Epithelial cell of proximal tubule (primary cell): ENCODE measurements at places on chromosomes 5 and 9. TPM values are rescaled to one million over a fixed set of nuclear protein-coding genes. Genes with fewer than 3 reads are reported as not detected.

- no peak for DNase-seq
Measured at GRCh38 chr9:96447406-96447805, 2.6 kb upstream of the HABP4 start.

- DNase-seq: no peak
Measured at GRCh38 chr5:69004676-69005075, 89.1 kb upstream of the SLC30A5 start.

DNA sequence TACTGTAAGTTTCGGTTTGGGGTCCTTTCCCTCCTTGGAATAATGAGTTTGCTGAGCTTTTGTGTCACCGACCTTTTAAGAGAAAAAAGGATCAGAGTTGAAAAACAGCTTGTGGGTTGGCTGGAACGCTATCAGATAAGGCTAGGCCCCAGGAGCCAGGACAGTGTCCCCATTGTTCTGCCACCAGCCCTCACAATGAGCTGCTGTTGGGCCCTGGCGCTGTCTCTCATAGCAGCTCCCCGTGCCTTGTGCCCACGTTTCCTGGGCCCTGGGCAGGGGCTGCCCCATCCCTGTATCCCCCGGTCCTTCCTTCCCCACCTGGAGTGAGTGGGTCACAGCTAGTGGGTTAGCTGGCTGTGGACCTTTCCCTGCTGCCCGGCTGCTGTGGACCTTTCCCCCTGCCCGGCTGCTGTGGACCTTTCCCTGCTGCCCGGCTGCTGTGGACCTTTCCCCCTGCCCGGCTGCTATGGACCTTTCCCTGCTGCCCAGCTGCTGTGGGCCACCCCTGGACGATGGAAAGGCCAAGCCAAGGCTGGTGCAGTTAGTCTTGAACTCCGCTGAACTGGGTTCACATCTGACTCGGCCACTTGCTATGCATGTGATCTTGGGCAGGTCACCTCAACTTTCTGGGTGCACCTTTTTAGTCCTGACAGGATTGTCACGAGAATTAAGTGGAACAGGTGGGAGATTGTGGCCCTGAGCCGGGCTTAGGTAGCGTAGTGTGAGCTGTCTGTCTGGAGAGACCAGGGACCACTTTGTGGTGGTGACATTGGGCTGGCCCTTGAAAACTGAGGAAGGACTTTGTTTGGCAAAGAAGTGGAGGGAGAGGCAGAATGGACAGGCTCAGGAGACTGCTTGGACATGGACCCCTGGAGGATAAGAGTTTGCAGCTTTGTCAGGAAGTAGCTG, 99.5 kb downstream of the DAB2IP start:
- no peak for DNase-seq

- DNase-seq: no peak
Measured at GRCh38 chr9:13555516-13555915, 276.0 kb upstream of the MPDZ start.

GRCh38 chr5:103364074-103364473, 105.5 kb downstream of the MACIR start:
- no peak for DNase-seq

DNA sequence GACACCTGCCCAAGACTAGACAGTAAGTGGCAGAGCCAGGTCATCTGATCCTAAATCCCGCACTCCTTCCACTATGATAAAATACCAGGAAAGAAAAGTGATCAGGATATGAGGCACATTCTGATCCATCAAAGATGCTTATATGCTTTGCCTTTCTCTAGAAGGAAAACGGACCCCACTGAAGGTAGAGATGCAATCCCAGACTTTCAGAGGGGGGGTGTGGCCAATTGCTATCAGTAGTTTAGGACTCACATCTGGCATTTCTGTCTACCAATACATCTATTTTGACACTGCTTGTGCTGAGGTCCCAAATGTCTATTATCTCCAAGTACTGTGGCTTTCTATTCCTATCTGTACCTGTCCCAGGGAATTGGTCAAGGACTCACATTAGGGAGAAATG, 1.7 kb downstream of the TRIM52 start:
- DNase-seq: no peak

DNA sequence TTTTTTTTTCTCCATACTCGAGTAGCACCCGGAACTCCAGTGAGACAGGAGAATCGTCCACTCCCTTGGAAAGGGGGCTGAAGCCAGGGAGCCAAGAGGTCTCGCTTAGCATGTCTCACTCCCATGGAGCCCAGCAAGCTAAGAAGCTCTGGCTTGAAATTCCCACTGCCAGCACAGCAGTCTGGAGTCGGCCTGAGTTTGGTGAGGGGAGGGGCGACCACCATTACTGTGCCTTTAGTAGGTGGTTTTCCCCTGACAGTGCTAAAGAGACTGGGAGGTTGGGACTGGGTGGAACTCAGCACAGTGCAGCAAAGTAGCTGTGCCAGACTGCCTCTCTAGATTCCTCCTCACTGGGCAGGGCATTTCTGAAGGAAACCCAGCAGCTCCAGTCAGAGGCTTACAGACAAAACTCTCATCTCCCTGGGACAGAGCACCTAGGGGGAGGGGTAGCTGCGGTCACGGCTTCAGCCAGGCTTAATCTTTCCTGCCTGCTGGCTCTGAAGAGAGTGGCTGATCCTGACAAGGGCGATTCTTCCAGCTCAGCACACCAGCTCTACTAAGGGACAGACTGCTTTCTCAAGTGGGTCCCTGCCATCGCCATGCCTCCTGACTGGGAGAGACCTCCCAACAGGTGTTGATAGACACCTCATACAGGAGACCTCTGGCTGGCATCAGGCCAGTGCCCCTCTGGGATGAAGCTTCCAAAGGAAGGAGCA, 414.5 kb upstream of the ZNF608 start:
- DNase-seq: no peak

DNA sequence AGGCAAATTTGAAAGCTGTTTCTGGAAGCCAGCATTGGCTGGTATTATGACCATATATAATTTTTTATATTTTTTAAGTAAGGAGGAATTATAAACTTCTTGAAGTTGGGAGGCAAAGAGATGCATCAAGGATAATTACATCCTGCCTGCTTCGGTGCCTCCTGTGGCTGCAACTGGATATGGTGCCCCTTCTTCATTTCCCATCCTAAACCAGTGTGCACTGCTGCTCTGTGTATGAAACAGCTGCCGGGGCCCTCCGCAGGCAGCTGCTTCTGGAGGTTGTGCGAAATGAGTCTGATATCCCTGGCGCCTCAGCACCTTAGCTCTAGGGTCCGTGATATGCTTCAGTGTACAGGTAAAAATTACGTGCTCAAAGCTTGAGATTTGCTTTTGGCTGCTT, 304.2 kb downstream of the ENC1 start:
- no peak for DNase-seq

Gene ORM2
- not detected in 2 replicates for total RNA-seq

Gene TAF11L10
- total RNA-seq: not detected in 2 replicates

Gene FOXD4L5
- not detected in 2 replicates for total RNA-seq
